Germinal center (tissue), 1 donor: ENCODE measurements at places on chromosomes 16 and 17.
A peak's percentile ranks its signal among the peaks of the same experiment; 100 is the strongest.

- DNase-seq: no peak
Observed at GRCh38 chr16:85640254-85640558, 27.1 kb downstream of the GSE1 start.

DNA sequence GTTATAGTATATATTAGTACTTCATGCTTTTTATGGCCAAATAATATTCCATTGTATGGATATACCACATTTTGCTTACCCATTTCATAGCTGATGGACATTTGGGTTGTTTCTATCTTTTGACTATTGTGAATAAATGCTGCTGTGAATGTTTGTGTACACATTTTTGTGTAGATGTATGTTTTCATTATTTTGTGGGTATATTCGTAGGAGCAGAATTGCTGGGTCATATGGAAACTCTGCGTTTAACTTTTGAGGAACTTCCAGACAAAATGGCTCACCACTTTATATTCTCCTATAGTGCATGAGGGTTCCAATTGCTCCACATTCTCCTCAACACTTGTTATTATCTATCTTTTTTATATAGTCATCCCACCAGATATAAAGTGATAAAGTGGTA is 88.6 kb downstream of the CCT6B start:
- DNase-seq: no peak

DNA sequence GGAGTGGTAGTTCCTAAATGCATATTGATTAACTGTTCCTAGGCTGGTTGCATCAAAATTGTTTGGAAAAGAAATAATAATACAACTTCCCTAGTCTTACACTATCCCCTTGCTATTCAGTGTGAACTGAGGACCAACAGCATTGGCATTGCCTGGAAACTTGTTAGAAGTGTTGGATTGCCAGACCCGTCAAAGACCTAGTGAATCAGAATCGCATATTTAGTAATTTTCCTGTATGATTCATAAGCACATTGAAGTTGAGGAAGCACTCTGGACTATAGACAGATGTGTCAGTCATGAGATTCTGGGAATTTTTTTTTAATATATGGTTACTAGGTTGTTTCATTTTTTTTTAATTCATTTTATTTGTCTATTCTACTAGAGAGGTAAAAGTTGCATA is 34.7 kb upstream of the KCNJ16 start:
- no peak for DNase-seq

DNA sequence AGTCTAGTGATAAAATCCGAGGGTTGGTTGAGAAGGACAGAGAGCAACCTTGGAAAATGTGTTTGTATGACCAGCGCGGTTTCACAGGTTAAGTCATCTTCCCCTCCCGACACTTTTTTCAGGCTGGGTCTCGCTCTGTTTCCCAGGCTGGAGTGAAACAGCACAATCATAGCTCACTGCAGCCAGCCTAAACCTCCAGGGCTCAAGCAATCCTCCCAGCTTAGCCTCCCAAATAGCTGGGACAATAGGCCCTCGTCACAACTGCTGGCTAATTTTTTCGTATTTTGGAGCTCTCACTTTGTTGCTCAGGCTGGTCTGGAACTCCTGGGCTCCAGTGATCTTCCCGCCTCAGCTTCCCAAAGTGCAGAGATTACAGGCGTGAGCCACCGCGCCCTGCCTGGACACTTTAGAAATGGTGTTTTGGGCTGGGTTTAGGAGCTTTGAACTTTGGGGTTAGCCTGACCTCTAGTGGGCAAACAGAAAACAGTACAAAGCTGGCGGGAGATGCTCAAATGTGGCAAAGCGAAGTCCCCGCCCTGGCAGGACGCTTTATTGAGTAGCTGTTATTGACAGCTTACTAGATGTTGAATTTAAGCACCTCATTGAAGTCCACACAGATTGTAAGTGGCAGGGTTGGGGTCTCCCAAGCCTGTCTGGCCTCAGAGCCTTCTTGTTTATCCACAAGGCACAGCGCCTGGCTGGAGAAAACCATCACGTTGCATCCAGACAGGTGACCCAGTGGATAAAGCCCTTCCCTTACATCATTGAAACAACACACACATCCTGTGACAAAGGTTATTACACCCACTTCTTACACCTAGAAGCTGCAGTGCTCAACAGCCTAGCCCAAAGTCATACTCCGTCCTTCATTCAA is 34.7 kb upstream of the RBBP6 start:
- peak; percentile 68 for DNase-seq

DNA sequence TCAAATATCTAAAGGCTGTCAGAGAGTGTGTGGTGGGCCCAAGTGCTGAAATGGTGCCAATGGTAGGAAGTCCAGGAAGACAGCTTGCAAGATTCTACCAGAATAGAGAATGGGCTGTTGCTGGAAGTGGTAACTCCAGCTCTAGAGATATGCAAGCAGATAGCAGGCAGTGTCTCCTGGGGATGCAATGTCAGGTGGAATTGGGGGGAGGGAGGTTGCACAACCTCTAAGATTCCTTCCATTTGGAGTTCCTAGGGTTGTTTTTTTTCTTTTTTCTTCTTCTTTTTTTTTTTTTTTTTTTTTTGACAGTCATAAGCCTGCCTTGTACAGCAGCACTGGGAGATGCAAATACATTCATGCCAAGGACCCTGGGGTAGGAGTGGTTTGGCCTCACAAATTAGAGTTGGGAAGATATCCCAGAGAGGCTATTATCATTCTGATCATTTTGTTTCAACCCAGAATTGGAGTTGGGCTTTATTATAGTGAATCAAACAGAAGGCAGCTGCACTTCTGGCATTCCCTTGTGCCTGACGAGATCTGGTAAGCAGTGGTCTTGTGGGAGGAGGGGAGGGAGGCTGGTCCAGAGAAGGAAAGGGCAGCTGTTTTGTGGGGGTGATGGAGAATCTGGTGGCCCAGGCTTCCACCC is 51.1 kb downstream of the SLC6A2 start:
- DNase-seq: no peak

DNA sequence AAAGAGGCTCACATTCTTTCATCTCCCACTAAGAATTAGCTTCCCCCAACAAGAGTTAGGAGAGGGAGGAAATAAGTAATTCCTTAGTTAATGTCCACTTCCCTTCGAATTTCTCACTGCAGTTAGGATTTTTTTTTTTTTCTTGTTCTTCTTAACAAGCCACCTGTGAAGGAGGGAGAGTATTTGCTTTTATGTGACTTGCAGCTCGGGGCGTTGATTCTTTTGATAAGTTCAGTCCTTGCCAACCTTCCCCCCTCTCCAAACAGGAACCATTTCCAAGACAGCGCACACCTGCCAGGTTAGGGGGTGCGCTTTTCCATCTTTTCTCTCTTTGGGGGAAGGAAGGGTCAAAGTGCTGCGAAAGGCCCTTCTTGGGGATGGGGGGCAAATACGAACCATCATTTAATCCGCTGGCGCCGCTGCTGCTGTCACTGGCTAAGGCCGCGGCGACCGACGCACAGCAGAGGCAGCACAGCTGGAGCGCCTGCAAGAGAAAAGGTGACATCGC is 758 bp downstream of the ADAMTS18 start:
- no peak for DNase-seq

DNA sequence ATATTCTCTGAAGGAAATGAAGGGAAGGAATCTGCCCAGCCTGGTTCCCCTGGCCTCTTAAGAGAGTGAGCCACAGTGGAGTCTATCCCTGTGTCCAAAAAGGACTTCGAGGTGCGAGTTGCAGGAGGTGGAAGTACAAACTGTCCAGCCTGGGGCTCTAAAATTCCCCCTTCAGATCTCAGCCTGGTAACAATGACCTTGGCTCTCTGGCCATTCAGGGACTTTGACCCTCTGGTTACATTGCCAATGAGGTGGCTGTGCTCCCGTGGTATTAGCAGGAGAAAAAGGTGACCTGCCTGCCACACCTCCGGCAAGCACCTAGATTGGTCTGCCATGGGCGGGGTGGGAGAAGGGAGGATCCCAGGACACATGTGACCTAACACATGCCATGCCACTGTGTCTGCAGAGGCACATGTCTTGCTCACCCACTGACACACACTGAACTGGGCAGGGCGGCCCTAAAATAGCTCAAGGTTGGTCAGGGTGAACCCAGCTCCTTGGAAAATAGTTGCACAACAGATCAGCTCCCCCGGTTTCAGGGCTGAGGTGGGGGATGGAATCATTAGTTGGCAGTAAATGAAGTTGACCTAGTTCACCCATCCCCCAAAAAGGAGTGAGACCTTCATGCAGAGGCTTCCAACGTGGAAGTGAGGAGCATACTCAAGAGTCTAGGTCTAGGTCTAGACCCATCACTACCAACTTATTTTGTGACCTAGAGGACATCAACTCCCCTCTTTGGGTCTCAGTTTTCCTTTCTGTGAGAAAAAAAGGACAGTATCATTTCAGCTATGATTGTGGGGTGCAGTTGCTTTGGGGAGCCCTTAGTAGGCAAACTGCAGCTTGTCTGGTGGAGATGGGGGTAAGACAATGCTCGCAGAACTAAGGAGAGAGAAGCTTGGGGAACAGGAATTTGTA is 2.2 kb downstream of the NR1D1 start:
- no peak for DNase-seq

- no peak for DNase-seq
Observed at GRCh38 chr16:12349936-12350850, 373.7 kb downstream of the SNX29 start.

- DNase-seq: no peak
Observed at GRCh38 chr17:60391471-60392041, 377 bp downstream of the USP32 start.

- DNase-seq: no peak
Observed at GRCh38 chr17:17422641-17423040, 54.2 kb upstream of the MED9 start.

DNA sequence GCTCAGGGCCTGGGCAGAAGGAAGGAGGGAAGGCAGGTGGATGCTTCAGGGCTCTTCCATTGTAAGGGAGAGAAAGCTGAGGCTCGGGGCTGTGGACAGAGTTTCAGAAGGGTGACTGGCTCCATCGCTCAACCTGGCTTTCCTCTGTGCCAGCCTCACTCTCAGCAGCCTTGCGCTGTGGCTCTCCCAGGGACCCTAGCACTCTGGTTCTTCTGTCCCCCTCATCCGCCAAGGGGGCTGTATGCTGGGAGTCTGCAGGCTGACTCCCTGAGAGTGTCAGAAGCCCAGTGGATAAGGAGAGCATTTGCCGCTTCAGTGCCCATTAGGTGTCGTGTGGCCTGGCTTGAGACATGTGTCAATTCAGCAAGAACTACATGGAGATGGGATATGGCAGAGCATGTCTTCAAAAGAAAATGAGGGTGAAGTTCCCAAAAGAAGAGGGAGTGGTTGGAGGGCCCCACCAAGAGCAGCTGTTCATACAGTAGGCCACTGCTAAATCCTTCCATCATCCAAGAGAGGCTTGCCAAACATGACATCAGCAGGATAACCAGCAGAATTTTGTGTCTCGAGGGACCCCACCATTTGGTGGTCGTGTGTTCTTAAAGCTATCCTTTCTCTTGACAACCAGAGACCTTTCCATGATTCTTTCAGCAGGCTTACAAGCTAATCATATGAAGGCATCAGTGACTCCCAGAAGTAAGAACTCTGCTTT is 148.2 kb downstream of the IRX5 start:
- no peak for DNase-seq

DNA sequence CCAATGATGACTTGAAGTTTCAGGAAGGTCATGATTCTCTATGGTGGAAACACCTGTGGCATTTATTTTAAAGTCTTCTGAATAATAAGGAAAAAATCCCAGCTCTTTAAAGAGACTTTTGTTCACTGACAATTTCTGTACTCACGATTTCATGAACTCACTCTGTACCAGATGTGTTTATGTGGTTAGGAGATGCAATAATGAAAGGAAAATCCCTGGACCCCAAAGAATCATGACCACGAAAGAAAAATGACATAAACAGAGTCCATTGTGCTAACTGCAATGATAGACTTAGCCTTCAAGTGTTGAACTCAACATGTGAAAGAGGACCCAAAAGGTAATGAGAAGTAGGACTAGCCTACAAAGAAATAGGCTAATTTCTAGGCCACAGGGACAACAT is 947.5 kb downstream of the CDH11 start:
- DNase-seq: no peak

DNA sequence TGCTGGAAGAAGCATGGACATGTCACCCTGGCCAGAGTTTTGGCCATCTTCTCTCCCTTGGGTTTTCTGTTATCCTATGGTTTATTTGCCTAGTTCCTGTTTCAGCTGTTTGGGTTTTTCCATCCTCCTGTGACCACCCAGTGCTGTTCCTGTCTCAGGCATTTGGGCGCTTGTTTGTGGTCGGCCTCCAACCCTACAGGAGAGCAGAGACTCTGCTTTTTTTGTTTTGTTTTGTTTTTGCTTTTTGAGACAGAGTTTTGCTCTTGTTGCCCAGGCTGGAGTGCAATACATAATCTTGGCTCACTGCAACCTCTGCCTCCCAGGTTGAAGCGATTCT is 3.3 kb upstream of the ZC3H7A start:
- no peak for DNase-seq

DNA sequence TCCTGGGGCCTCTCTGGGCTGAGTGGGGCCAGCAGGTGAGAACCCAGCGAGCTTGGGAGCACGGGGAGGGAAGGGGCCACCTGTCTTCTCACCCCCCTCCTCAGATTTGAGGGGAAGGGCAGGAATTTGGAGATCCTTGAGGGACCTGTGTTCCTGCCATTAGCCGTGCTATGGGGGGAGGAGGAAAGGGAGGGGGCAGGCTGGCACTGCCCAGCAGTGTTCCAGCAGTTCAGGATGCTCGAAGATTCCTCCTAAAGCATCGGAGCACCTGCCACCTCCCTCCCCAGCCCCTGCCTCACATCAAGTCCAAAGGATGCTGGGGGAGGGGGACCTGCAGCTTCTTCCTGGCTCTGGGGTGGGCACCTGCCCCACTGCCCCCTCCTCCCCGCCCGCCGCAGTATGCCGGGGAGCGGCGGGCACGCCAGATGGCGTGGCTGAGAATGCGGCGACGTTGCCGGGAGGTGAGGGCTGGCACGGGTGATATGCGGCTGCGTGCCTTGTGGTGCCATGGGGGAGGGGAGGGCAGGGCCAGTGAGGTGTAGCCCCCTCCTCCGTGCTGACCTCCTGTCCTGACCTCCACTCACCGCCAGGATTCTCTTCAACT is 4.7 kb upstream of the NEUROD2 start:
- DNase-seq: no peak

DNA sequence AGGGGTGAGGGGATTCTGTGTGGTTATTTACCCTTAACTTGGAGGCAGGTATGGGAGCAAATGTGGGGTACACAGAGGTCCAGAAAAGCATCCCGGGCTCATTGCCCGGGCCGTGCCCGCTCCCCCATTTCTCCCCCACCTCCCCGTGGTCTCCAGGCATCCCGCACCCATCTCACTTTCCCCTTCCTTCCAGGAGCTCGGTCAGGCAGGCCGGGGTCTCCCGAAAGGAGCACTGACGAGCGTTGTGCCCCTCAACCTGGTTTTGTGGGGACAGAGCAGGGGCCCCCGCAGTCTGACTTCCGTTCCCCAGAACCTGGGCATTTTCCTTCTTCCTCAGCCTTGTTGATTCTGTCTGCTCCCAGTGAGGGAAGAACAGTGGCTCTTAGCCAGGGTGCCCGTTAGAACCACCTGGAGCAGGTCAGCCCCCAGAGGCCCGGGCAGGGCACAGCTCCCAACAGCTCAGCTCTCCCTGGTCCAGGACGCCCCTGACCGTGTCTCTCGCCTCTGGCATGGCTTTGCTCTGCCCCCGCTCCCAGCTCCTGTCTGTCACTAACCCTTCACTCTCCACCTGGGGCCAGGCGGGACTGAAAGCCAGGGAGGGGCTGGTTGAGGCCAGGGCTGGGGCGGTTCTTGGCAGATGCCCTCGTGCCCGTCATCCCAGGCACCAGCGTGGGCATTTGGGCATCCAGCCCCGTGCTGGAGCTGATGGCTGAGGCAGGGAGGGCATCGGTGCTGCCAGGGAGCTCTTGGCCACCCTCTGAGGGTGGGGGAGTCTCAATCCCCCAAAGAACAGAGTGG is 12.5 kb upstream of the NUDT16L1 start:
- DNase-seq: no peak
